ENCODE measurements at places on chromosomes 1 and 21.

DNA sequence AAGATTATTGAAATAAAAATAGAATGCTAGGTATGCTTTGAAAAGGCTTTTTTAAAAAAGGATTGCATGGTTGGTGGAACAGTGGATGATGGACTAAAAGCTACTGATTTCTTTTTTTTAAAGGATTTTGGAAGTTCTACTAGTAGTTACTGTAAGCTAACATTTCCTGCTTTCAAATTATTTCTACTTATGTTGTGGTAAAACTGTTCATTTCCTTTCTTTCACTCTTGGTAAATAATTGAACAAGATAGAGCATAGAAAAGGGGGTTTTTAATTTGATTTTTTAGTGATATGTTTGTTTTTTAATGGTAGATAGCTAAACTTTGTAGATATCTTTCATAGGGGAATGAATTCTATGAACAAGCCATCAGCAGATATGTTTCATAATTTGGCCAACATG is 104.4 kb downstream of the OLFML2B start:
- no peak for DNase-seq

DNA sequence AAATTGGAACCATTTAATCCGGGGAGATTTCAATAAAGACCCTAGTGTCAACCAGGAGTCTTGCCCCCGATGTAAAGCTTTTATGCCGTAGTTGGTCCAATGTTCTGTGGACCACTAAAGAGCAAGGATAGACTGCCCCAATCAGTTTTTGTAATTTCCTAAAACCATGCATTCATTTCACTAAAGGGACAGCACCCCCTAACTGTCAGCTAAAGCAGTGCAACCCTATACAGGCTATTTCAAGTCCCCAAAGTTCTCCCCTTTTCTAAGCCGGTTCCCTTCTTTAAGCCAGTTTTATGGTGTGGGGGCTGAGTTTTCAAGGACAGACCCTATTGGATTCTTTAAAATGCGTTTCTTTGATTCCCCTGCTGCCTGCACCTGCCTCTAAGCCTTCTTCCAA is 12.7 kb upstream of the PDPN start:
- DNase-seq, result peak; percentile 3

- no peak for DNase-seq
Observed at GRCh38 chr21:35674895-35675470, 385.3 kb downstream of the SETD4 start.

GRCh38 chr1:78331799-78332198 is 159.0 kb upstream of the PTGFR start:
- no peak for DNase-seq

- peak; percentile 16 for DNase-seq
Observed at GRCh38 chr1:56074007-56074651, 505.2 kb downstream of the PLPP3 start.

- DNase-seq, result no peak
Observed at GRCh38 chr1:157025385-157025784, 20.2 kb downstream of the ARHGEF11 start.

- DNase-seq, result no peak
Observed at GRCh38 chr1:84985365-84985764, 11.5 kb downstream of the MCOLN2 start.

DNA sequence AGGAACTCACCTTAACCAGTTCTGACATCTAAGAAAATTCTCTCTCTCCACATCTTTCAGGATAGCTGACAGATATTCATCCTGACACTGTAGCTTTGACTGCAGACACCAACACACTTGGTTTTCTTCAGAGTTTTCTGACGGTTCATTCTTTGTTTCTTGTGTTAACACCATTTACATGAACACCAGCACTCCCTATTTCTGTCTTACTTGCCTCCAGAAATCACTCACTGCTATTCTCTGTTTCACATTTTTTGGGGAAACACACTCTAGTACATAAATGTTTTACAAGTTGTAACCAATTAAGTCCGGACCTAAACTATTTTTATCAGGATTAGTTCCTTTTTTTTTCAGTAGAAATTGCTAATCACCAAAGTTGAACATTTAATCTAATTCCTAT is 15.4 kb downstream of the FLVCR1 start:
- no peak for DNase-seq

Measured in hematopoietic multipotent progenitor cell treated with erythropoietin and hydrocortisone succinate and interleukin-3 and kit ligand, for 8 days (in vitro differentiated cells).